ENCODE measurements at places on chromosomes 2 and 18.

DNA sequence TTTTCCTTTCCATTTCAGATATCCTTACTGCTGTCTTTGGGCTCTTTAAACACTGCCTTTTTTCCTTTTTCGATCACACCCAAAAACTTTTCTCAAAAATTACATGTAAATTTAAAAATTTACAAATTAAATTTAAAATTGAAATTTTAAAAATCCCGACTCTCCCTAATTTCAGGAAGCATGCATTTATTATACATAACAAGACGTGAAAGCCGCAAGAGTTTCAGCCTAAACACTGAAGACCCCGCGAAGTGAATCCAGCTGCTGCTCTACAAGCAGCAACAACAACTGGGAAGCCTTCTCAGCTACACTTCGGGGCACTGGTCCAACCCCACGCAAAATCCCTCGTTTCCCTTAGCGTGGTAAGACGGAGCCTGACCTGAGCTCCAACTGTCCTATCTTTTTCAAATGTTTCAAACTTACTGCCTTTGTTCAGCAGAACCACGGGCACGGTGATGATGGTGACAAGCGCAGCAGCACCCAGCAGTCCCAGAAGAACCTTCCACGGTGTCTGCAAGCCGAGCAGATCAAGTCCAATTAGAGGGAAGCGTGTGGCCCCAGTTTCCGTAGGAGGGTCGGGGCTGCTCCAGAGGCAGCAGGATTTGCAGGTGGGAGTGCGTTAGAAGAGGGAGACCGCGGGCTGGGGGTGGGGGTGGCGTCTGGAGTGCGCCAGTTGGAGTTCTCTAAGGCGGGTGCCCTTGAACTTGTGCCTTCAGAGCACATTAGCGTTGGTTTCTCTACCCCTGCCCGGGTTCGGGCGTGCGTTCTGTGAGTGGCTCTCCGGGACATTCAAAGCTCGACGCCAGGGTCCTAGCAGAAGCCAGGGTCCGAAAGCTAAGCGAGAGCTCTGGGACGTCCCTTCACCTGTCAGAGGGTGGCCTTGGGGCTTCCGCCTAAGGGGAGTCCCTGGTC is 783 bp downstream of the DPP4 start:
- no peak for DNase-seq

GRCh38 chr2:96113951-96114350 is 2.4 kb downstream of the ADRA2B start:
- DNase-seq: no peak

- DNase-seq: no peak
Observed at GRCh38 chr2:232523682-232524597, 2.0 kb upstream of the CHRND start.

GRCh38 chr2:238694136-238694755 is 153.6 kb upstream of the TWIST2 start:
- DNase-seq: no peak

- no peak for DNase-seq
Observed at GRCh38 chr18:7464245-7464966, 102.7 kb upstream of the PTPRM start.

GRCh38 chr2:153072813-153073212 is 354.4 kb downstream of the ARL6IP6 start:
- DNase-seq: no peak

DNA sequence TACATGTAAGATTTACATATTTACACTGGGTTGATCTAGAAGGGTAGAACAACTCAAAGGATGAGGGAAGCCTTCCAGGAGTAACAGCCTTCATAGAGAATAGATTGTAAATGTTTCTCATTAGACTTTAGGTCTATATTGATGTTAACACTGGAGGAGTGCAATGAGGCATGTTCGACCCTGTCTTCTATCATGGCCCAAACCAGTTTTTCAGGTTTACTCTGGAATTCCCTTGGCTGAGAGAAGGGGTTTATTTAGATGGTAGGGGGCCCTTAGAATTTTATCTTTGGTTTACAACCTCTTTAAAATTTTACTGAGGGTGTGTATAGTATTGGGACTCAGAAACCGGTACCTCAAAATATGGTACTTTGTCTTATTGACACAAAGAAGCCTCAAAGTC is 634.9 kb upstream of the PIK3C3 start:
- no peak for DNase-seq

DNA sequence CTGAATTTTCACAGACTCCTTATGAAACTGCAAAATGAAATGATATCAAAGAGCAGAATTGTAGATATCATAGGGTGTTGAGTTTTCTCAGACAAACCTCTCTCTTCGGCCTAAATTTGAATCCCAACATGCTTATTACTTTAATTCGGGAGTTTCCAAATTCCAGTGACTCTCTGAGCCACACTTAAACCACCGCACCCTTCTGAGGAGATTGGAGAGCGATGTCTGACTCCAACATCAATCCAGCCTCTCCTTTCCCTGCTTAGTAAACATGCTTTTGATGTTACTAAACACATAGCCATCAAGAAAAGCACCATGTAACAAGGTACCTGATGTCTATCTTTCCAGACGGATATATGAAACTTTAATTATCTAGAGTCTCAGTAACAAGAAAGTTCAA is 103.1 kb upstream of the ARHGAP28 start:
- no peak for DNase-seq

DNA sequence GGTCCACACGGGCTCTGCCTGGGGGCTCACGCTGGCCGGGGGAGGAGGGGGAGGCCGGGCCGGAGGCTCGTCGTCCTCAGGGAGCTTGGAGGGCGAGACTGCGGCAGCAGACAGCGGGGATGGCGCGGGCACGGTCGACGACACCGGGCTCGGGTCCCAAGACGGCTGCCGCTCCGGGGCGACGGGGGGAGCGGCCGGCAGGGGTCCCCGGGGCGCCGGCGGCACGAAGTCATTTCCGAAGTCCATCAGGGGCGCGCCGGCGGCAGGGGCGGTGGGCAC is 491 bp downstream of the RTN4 start:
- DNase-seq: peak; percentile 54

DNA sequence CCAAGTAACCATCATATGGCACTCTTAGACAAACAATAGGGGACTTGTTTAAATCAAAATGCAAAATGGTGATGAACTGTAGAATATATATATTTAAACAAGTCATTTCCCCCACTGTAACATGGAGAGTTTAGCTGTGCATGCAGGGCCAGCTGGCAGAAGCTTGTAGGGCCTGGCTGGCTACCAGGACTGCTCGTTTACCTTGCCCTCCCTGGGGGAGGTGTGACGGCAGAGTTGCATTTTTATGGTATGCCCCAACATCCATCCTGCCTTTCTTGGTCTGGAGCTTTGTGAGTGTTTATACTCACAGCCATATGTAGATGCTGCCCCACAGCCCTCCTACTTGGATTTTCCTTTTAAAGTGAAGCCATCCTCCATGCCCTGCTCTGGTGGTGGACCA is 101.7 kb upstream of the ZFP36L2 start:
- DNase-seq: peak; percentile 46

DNA sequence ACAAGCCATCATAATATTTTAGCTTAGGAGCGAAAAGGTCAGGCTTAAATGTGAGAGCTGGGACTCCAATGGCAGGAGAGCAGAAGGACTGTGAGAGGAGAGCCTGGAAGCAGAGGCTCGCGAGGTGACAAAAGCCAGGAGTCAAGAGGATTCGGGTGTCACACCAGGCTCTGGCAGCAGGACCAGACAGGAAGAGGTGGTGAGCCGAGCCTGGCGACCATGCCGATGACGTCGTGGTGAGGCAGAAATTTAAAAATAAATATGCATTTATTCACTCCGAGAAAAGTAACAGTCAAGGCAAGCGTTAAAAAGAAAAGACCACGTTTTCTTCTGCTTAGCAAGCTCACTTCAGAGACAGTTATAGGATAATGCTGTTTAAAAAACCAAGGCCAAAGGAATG is 31.3 kb upstream of the ZNF236 start:
- no peak for DNase-seq

- no peak for DNase-seq
Observed at GRCh38 chr2:96204836-96205624, 3.6 kb downstream of the STARD7 start.

GRCh38 chr2:9463698-9464034 is 10.7 kb upstream of the IAH1 start:
- no peak for DNase-seq

- DNase-seq: no peak
Observed at GRCh38 chr2:96531366-96531765, 5.2 kb upstream of the ARID5A start.

GRCh38 chr2:68827666-68828065 is 43.5 kb downstream of the BMP10 start:
- DNase-seq: no peak

- DNase-seq: no peak
Observed at GRCh38 chr2:210496512-210496911, 20.0 kb upstream of the LANCL1 start.

DNA sequence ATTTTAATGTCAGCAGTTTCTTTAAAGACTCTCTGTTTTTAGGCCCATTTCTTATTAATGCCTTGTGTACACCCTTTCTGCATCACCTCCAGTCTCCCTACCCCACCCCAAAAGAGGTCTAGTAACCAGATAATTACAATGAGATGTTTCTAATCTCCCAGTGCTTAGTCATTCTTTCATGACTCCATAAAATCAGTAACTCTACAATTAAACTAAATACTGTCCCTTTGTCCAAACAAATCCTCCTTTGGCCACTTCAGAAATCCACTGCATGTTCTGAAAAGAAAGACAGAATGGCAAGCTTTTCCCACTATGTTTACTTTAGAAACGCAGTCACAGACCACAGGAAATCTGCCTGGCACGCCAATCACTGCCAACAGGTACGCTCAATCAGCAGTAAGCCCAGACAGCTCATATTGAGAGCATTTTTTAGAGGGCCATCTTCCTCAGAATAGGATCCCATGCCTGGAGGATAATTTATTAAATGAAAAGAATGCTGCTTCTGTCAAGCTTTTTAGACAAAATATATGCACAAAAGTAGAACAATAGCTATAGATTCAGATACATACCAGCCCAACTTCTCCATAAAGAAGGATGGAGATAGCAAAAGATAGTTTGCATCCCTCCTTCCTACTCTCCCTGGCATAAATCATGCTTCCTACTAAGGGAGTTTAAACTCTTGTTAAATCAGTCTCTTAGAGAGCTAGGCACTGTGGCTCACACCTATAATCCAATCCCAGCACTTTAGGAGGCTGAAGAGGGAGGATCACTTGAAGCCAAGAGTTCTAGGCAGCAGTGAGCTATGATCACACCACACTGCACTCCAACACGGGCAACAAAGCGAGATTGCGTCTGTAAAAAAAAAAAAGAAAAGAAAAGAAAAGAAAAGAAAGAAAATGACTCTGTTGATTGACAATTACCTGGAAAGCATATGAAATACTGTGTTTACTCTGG is 14.6 kb downstream of the CLASP1 start:
- no peak for DNase-seq

- peak; percentile 66 for DNase-seq
Observed at GRCh38 chr2:134460583-134460998, 206.7 kb downstream of the MGAT5 start.

- no peak for DNase-seq
Observed at GRCh38 chr2:223042284-223042683, 9.7 kb upstream of the KCNE4 start.

DNA sequence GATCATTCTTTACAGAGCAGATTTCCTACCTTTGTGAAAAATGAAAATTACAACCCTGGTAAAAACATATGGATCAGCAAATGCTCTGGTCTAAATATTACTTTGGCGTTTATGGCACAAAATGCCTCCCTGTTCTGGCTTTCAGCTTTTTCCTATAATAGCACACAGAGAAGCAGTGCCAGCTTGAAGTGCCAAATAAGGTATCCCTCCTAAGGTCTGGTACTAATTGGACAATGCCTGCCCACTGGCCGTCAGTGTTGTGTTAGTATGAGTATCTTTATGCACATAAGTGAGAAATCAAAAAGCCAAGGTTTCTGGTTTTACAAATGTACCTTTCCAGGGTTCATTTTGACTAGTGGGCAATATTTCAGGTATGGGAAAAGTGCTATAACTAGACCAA is 1293.7 kb upstream of the FAM98A start:
- DNase-seq: no peak

DNA sequence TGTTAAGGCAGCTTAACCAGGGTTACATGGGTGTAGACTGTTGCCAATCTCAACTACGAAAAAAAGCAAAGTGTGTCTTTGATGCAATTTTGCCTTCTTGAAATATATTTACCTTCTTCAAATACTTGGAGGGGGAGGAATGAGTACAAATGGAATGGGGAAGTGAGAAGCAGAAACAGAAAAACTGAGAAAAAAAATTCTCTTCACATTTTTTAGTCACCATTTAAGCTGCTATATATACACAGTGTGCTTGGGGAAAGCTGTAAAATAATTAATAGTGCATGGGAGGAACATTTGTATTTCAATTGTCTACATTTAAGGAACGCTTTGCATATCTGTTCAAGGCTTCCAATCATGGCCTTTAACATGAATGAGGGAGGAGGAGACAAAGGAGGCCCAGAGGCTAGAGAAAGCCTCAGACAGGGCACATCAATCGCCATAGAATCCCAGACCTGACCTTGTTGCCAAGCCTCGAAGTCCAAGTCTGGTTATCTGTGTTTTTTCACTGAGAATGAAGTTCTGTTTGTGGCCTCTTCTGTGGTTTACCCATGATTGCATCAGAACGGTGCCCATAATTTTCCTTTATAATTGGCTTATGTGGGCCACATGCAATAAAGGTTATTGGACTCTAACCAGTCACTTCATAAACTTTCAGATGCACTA is 158.6 kb downstream of the PIK3C3 start:
- DNase-seq: no peak

GRCh38 chr2:130241041-130241707 is 42.9 kb upstream of the TUBA3E start:
- no peak for DNase-seq

- no peak for DNase-seq
Observed at GRCh38 chr2:106562268-106563186, 75.4 kb downstream of the CD8B2 start.

DNA sequence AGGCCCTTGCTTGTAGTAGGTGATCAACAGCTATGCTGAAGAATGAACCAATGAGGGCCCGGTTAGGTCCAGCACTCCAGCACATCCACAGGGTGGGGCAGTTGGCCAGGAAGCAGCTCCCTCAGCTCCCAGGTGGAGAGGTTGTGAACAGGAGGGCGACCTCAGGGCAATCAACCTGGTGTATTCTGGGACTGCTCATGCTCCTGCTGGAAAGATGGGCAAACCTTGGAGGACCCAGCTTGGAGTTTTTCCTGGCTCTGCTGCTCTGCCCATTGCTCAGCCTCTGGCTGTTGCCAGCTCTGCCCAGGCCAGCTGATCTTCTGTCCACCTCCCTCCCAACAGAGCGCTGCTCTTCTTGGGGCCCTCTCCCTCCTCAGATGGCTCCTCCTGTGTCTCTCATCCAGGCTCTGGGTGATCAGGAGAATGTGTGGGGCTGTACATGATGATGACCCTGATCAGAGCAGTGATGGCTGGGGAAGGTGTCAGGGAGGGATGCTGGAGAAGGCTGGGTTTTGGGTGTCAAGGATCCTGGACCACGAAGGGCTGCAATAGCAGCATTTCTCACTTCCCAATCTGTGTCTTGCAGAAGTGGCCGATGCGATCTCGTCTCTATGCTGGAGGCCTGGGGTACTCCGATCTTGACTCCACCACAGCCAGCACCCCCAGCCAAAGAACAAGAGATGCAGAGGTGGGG is 3.4 kb downstream of the TCF23 start:
- no peak for DNase-seq
